Fibroblast of skin of right quadriceps (primary cell): ENCODE measurements at places on chromosomes 7 and 10.

DNA sequence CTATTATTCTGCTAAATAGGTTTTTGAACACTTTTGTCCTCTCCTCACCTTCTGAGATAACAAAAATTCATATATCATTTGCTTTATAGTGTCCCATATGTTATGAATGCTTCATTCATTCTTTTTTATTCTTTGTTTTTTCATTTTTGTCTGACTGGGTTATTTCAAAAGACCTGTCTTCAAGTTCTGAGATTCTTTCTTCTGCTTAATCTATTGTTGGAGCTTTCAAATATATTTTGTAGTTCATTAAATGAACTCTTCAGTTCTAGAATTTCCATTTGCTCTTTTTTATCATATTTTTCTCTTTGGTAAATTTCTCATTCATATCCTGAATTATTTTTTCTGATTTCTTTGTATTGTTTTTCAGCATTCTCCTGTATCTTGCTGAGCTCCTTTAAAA, 53.1 kb upstream of the SCIN start:
- DNase-seq, result no peak

GRCh38 chr10:123485341-123485960, 180.7 kb upstream of the GPR26 start:
- no peak for DNase-seq

GRCh38 chr7:51276967-51277366, 39.6 kb downstream of the COBL start:
- no peak for DNase-seq

GRCh38 chr10:47287365-47287802, 12.6 kb upstream of the GDF10 start:
- no peak for DNase-seq

GRCh38 chr10:63267414-63268148, 134.5 kb downstream of the NRBF2 start:
- peak; percentile 89 for DNase-seq

- DNase-seq, result no peak
Measured at GRCh38 chr10:104875561-104875960, 234.5 kb downstream of the SORCS3 start.

DNA sequence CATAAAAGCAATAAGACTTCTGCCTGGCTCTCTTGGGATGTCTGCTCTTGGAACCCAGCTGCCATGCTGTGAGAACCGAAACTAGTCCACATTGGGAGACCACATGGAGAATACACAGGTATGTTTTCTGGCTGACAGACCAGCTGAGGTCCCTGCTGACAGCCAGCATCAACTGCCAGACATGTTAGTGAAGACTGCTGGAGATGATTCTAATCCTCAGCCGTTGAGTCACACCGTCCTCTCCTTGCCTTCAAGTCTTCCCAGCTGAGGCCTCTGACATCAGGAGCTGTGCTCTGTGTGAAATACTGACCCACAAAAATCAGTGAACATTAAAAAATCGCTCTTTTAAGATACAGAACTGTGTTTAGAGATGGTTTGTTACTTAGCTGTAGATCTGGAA, 36.9 kb upstream of the AGR2 start:
- DNase-seq, result peak; percentile 48

DNA sequence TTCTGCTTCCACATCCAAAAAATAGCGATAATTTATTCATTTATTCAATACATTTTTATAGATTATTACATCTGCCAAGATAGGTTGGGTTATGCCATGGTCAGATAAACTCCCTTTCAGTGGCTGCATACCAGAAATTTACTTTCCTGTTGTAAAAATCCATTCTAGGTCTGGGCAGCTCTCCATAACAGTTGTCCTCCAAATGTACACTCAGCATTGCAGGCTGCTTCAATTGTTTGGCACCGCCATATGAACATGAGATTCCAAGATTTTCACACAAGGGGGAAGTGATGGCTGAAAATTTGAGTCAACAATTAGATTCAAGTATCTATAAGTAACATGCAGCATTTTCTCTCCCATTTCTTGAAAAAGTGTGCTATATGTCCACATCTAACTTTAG, 568.7 kb downstream of the ETV1 start:
- no peak for DNase-seq

GRCh38 chr10:34249634-34250033, 565.5 kb downstream of the PARD3 start:
- DNase-seq, result no peak

GRCh38 chr10:43260911-43261577, 5.8 kb downstream of the RASGEF1A start:
- DNase-seq, result no peak

DNA sequence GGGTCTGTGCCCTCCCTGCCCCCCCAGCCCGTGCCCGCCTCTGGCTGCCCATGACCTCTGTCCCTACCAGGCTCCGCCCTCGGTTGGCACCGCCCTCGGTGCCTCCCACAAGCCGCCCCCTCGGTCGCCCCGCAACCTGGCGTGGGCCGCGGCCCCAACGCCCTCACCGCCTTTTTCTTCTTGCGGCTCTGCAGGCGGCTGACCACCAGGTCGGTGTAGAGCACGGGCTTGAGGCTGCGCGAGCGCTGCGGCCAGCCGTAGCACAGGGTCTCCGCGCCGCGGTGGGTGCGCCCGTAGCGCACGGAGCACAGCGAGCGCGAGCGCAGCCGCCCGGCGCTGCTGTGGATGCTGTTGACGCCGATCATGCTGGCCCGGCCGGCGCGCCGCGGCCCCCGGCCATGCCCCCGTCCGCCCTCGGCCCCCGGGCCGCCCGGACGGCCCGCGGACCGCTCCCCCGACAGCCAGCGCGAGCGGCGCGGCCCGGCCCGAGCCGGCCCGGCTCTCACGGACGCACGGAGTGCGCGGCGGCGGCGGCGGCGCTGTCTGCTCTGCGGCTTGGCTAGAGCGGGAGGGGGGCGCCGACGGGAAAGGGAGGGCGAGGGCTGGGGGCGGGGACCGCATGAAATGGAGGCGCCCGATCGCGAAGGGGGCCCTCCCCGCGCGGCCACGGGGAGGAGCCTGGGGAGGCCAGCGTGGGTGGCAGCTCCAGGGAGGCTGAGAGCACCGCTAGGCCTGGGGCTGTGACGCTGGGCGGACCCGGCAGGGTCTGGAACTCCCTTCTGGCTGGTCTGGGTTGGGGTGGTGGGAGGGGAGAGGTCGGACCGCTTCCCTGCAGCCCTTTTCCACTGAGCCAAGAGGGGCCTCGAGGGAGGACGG, 9.6 kb downstream of the PSD start:
- DNase-seq, result peak; percentile 45

DNA sequence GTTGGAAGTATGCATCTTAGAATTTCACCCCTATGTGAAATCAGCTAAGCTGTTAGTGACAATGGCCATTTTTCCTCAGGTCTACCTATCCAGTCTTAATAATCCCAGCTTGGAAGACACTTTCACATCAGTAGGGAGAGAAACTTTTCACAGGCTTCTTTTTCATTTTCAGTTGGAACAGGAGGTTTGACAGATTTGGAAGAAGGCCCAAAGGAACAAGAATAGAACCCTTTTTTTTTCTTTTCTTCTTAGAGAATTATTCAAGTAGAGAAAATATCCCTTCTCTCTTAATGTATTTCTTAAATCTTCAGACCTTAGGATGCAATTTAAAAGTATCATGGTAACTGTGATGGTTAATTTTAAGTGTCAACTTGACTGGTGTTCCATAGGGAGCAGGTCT, 410.5 kb upstream of the C7orf33 start:
- no peak for DNase-seq

- DNase-seq, result peak; percentile 73
Measured at GRCh38 chr10:15563246-15563645, 156.5 kb downstream of the ITGA8 start.

DNA sequence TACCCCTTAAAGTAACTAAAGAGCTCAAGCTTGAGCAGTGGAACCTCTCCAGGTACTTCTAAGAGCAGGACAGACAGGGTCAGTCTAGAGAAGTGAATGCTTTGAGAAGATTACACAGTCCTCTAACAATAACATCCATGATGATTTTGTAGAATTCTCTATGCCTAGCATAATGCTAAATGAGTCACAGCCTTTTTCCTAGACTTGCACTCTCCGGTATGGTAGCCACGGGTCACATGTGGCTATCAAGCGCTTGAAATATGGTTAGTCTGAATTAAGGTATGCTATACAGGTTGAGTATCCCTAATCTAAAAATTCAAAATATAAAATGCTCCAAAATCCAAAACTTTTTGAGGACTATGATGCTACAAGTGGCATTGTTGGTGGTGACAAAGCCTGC, 166.6 kb upstream of the MKLN1 start:
- DNase-seq, result peak; percentile 39

DNA sequence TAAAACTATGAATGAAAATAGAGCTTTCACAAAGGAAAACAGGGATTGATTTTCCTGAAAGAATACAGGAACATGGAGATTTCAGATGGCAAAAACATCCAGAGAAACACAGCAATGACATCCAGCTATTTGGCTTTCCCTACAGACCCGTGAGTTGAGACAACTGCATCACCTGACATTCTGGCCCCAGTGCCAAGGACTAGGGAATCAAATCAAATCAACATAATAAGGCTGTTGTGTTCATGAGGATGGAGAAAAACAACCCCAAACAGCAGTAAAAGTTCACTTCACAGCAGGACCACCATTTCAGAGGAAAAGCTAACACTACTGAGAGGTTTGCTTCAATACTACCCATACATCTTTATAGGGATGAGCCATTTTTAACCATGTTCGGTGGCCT, 25.5 kb downstream of the ETV1 start:
- no peak for DNase-seq

GRCh38 chr10:10044922-10045764, 972.5 kb upstream of the CELF2 start:
- no peak for DNase-seq

GRCh38 chr10:118957966-118958365, 71.5 kb upstream of the NANOS1 start:
- no peak for DNase-seq

DNA sequence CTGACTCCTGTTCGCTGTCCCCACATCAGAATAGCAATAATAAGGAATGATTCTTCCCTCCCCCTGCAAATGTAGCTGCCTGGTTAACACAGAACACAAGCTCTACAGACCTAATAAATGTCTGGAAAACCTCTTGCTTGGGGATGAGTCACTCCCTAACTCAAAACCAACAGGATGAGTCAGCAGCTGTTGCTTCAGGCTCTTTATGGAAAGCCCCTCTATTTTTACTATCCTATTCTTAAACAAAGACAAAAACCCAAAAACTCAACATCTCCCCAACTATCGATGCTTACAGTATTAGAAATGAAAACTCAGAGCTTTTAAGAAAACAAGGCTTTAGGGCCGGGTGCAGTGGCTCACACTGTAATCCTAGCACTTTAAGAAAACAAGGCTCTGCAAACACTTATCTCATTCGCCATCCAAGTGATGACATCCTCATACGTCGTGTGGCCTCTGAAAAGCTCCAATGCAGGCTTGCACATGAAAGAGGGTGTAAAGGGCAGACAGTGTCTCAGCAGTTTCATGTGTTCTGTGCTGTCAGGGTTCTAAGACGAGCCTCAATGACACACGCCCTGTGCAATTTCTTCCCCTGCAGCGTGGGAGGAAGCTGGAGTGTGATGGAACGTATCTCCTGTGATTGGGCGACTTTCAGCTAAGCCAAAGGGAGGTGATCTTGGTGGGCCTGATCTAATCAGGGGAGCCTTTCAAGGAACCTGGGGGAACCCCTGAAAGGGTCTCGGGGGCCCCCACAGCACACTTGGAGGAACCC, 70.1 kb downstream of the AMZ1 start:
- DNase-seq, result peak; percentile 99

GRCh38 chr10:99364125-99364524, 35.0 kb downstream of the CNNM1 start:
- peak; percentile 79 for DNase-seq

DNA sequence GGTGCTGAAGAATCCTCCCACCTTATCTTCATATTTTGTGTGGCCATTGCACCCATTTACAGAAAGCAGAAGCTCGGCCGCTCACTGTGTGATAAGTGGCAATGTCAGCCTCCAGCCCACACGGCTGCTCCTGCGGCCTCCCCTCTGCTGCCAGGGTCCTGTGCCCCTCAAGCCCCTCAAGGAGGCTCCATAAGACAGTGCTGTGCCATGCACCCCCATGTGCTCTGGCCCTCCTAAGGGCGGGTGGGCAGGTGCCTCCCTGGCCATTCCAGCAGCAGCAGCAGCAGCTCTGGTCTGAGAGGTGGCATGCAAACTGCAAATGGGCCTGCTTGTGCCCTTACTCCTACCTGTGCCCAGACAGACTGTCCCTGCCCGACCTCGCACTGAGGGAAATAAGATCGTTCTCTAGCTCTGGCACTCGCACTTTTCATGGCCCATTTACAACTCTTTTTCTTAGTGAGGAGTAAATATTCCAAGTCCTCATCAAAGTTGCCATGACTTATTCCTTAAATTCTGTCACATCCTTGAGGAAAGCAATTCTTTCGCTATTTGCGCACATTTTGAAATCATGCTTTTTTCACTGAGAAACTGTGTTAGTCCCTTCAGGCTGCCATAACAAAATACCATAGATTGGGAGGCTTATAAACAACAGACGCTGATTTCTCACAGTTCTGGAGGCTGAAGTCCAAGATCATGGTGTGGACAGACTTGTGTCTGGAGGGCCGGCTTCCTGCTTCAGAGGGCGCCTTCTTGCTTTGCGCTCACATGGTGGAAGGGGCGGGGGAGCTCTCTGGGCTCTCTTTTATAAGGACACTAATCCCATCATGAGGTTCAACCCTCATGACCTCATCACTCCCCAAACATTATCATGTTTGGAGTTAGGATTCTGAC, 187.8 kb downstream of the COBL start:
- no peak for DNase-seq

DNA sequence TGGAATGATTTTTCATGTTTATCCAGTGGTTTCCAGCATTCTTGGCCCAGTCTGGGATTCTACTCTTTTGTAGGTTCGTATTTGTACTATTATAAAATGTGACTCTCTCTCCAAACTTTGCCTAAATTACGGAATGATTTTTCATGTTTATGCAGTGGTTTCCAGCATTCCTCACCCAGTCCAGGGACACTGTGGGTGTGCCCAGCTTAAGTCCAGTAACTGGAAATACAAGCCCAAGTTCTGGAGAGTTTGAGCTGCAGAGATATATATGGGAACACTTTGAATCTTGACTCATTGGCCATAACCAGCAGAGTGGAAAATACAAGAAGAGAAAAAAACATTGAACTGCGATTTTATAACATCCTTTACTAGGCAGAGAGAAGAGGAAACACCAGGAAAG, 5.9 kb upstream of the MAGI2 start:
- DNase-seq, result no peak

GRCh38 chr7:38413784-38414183, 140.3 kb upstream of the TARP start:
- no peak for DNase-seq

GRCh38 chr10:116164291-116164690, 108.7 kb downstream of the GFRA1 start:
- DNase-seq, result no peak

GRCh38 chr7:1309996-1310395, 77.3 kb downstream of the UNCX start:
- no peak for DNase-seq

GRCh38 chr10:29270883-29271282, 18.0 kb upstream of the LYZL1 start:
- DNase-seq, result no peak

- no peak for DNase-seq
Measured at GRCh38 chr7:116447966-116448839, 51.3 kb upstream of the CAV2 start.
